ENCODE measurements at places on chromosomes 12 and 14.

GRCh38 chr12:93007544-93007943 is 78.4 kb upstream of the EEA1 start:
- DNase-seq, result no peak

DNA sequence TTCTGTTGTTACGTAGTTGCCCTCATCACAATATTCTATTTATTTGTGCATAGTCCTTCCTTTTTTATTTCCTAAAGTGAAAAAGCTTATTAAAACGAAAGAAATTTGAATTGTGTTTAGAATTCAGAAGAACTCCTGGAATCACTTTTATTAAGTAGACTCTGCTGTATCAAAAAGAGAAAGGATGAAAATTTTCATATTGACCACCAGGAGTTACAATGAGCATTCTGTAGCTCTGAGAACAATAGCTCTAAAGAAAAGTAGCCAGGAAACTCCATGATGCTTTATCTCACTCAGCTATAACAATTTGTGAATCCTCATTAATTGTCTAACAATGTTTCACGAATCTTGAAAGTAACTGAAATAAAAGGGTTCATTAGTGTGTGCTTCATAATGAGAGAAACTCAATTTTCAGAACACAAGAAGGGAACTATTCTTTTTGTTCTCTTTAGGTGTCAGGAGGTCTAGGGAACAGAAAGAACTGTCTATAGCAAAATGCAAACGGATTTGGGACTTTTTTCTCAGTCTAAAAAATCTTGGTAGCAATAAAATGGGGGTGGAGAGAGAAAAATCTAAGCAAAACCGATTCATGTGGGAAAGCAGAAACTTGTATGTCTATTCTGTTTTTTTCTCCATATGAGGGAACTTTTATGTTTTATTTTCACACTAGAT is 19.3 kb downstream of the ASCL1 start:
- DNase-seq, result no peak

DNA sequence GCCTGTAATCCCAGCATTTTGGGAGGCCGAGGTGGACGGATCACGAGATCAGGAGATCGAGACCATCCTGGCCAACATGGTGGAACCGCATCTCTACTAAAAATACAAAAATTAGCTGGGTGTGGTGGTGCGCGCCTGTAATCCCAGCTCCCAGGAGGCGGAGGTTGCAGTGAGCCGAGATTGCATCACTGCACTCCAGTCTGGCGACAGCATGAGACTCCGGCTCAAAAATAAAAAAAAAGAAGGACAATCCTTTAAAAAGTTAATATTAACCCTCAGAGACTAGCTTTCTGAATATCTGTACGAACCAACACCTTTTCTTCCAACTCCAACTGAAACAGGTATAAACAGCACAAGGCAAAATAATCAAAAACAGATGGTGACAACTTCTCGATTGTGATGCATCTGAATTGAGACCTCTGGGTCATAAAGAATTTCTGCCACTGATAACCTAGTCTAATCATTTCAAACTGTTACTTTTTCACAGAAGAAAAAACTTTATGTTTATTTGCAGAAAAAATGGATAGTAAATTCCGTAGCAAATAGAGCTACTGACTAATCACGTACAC is 27.8 kb downstream of the CLIP1 start:
- DNase-seq, result no peak

GRCh38 chr12:46686267-46686942 is 139.4 kb downstream of the SLC38A4 start:
- DNase-seq, result no peak

DNA sequence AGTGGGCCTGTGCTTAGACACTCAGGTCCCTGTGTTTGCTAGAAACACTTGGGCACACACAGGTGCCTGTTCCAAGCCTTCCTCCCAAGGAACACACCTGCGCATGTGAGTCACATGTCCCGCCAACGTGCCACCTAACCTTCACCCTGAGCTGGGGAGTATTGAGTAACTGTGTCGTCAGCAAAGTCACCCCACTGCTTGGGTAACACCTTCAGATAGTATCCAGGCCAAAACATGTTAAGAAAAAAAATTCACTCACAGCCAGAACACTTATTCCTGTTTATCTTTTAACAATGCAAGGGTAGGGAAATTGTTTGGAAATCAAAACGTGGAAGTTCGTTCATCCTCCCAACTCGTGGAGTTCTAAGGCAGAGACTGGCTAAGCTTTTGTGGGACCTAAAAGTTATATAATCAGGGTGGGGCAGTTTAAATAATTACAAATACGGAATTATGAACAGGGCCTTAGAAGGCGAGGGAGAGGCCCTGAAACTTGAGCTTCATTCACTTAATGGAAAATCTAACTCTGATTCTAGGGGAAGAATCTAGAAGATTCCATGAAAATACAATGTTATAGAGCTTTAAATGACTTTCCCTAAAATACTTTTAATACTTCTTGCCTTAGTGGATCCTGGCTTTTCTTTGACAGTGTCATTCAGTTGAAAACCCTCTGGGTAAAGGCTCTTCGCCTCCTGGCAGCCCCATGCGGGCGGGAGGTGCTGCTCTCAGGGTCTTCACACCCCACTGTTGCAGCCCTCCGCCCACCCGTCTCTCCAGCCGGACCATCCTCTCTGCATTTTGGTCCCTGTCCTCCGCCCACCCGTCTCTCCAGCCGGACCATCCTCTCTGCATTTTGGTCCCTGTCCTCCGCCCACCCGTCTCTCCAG is 30.3 kb upstream of the ADIPOR2 start:
- peak; percentile 28 for DNase-seq

GRCh38 chr14:23539248-23540140 is 12.1 kb downstream of the ZFHX2 start:
- DNase-seq, result peak; percentile 71

DNA sequence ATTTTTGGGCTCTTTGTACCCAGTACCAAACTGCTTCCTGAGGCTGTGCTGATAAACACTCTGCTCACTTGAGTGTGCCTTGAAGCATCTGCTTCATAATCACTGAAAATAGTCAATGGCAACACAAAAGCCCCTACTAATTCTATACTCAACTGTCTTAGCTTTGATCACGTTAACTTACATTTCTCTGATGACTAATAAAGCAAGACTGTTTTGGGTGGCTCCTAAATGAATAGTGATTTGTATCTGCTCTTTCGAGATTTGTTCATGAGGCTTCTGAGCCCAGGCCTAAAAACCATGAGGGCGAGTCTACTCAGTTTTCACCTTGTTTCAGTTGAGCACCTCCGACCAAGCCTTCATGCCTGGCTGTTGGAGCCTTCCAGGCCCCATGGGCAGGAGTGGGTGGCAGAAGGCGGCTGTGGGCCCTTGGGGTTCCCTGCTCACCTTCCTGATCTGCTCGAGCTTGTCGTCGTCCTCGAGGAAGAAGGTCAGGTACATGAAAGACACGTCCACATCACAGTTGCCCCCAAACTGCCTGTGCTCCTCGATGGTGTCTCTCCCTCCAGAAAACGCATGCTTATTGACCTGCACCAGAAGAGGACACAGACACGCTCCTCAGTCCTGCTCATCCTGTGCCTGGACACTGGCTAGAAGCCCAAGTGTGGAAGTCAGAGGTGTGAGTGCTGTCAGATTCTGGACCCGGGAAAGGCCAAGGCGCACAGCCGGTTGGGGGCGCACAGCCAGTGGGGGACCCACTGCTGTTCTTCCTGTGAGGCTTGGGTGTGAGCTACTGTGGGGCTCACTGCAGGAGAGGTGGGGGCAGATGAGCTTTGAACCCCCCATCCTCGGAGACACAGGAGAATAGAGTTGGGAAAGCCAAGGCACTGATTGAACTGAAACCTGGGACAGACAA is 13.7 kb downstream of the SLC25A47 start:
- no peak for DNase-seq

GRCh38 chr14:106039400-106039799 is 513.0 kb downstream of the TMEM121 start:
- peak; percentile 88 for DNase-seq

- DNase-seq, result no peak
Measured at GRCh38 chr14:100622708-100623485, 35.7 kb upstream of the BEGAIN start.

GRCh38 chr14:33618361-33619105 is 332.3 kb downstream of the EGLN3 start:
- DNase-seq, result no peak

- DNase-seq, result peak; percentile 38
Measured at GRCh38 chr12:124032265-124032886, 59.4 kb downstream of the ZNF664 start.

DNA sequence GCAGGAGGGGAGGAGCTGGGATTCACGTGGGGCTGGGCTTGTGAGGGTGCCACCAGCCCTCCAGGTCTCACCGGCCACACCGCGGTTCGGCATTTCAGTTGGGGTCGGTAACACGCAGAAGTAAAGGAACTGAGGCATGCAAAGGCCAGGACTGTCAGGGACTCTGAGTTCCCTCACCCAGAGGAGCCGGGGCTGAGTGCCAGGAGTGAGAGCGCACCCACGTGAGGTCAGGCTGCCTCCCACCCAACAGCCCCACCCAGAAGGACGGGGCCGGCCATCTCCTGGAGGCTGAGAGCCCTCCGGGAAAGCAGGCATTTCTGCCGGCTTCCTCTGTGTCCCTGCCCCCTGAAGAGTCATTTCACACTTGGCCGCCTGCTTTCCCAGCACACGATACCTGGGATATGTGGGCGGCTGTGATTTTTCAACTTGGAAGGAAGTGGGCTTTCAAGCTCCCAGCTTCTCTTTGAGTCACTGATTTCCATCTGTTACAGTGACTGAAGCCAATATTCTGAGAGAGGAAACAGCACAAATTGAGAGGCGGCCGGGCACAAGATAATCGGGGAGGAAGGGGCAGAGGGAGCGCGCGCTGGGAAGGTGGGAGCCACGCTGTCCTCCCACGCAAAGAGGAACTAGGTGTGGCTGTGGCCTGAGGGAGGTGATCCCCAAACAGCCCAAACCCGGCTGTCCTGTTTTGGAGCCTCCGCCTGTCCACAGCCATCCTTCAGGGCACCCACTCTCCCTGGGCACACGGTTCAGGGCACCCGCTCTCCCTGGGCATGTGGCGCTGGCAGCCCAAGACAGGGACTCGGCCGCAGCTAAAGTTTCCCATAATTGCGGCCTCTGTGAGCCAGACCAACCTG is 19.0 kb downstream of the GALNT9 start:
- DNase-seq, result no peak

DNA sequence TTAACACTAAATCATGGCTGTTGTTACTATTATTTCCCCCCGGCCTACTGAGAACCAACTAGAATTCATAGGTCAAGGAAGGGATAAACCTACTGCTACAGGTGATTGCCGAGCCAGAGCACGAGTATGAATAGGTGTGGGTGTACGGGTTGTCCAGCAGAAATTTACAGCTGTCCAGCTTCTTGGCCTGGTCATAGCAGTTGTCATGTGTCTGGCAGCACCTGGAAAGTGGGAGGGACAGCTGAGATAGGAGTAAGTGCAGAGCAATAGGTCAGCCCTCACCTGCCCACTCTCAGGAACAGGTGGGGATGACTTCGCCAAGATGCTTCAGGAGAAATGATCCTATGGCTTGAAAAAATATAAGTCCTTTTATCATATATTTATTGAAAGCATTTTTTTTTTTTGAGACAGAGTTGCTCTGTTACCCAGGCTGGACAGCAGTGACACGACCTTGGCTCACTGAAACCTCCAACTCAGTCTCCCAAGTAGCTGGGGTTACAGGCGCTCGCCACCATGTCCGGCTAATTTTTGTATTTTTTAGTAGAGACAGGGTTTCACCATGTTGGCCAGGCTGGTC is 2.6 kb downstream of the PLA2G1B start:
- DNase-seq, result no peak

- DNase-seq, result no peak
Measured at GRCh38 chr14:101600891-101601605, 39.8 kb downstream of the DIO3 start.

GRCh38 chr14:100297320-100298300 is 8.6 kb downstream of the SLC25A29 start:
- peak; percentile 88 for DNase-seq

- DNase-seq, result no peak
Measured at GRCh38 chr12:122517877-122518276, 8.9 kb downstream of the RSRC2 start.

DNA sequence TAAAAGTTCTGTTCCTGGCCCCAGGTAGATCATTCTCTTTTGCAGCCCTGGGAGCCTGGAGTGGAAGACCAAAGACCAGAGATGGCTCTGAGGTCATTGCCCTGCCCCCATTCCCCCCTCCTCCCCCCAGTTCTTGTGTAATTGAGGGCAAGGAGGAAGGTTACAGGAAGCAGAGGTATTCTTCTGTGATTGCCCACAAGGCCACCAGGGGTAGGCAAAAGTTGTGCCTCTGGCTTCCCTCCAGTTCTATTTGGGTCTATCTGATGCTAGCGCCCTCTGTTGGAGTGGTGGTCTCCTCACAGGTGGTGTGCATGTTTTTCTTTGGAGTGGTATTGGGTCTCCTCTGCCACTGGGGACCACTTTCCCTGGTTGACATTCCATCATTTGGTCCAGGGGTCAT is 41.2 kb upstream of the CRY1 start:
- peak; percentile 78 for DNase-seq

DNA sequence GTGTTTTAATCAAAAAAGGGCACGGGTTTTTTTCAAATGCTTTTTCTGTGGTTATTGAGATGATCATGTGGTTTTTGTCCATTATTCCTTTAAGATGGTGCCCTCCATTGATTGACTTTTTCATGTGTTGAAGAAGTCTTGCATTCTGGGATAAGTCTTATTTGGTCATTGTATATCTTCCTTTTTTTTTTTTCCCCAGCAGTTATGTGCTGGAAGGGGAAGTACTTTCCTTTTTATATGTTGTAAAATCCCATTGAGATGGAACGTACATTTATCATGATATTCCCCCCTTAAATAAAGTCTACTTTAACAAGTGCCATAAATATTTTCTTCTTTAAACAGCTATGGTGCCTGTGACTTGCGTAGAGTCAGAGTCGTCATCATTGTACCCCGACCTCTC is 24.8 kb upstream of the MUCL1 start:
- DNase-seq, result no peak

DNA sequence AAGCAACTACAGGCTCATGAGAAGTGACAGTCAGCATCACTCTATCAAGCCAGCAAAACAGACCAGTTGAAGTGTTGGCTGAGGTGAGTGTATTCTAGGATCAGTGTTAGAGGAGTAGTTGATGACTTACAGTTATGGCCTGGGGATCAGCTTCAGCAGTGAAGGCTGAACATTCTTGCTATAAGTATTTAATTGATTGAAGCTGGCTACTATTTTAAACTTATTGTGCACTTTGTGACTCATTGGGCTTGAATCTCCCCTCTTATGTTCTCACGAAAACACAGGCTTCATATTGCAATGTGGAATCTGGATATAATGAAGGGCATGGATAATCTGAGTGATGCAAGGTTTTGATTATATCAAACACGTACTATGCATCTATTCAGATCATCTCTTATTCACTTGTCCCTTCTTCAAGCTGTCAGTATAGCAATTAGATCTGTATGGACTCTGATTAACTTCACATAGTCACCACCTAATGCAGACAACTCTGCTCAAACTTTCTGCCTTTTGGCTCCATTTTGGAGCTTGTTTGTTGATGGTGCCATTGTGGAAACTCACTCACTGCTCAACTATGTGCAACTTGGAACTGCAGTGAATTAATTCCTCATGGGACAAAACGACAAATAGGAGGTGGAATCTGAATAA is 309.2 kb downstream of the SLC16A7 start:
- no peak for DNase-seq

- DNase-seq, result no peak
Measured at GRCh38 chr12:94618995-94619695, 31.2 kb downstream of the TMCC3 start.

Data from NAMALWA (cell line).